ENCODE measurements at places on chromosomes 1 and 21.
A peak's percentile ranks its signal among the peaks of the same experiment; 100 is the strongest.

- DNase-seq, result no peak
These were observed 103.5 kb upstream of the TMPRSS2 start for GRCh38 chr21:41611441-41611840.

- DNase-seq, result no peak
These were observed 39.5 kb downstream of the TMEM200B start for GRCh38 chr1:29084196-29084521.

- DNase-seq, result no peak
These were observed 7.0 kb downstream of the ATP13A2 start for GRCh38 chr1:17004466-17005364.

- no peak for DNase-seq
These were observed 35.1 kb downstream of the PRDM16 start for GRCh38 chr1:3103967-3104677.

- DNase-seq, result no peak
These were observed 93.1 kb upstream of the BCAR3 start for GRCh38 chr1:93774707-93775106.

DNA sequence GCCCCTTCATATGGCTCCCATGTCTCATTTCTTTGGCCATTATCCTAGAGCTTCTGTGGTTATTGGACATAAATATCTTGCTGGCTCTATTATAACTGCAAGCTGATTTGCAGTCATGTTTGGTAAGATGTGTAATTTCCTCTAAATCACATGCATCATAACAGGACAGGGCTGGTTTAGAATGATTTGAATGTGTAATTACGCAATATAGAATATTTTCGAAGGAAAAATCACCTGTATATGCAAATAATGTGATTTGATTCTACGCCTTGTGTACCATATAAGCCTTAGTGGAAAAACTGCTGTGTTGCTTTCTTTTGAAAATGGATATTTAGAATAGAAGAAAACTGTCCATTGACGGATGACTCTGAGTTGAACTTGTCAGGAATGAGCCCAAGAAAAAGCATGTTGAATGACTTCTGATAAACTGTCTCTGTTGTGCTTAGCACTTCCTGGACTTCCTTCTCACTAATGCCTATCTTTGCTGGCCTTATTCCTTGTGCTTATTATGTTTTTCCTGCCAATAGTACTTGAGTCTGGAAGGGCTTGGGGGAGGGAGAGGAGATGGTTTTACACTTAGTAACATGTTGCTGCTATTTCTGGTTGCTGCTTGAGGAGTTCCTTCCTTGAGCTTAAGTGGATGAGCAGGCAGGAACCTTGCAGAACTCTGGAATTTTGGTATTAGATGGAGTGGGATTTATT is 6.5 kb downstream of the CACHD1 start:
- peak; percentile 88 for DNase-seq
